ENCODE measurements at places on chromosomes 4 and X.

- DNase-seq, result no peak
Observed at GRCh38 chrX:34875204-34875603, 67.4 kb upstream of the FAM47B start.

DNA sequence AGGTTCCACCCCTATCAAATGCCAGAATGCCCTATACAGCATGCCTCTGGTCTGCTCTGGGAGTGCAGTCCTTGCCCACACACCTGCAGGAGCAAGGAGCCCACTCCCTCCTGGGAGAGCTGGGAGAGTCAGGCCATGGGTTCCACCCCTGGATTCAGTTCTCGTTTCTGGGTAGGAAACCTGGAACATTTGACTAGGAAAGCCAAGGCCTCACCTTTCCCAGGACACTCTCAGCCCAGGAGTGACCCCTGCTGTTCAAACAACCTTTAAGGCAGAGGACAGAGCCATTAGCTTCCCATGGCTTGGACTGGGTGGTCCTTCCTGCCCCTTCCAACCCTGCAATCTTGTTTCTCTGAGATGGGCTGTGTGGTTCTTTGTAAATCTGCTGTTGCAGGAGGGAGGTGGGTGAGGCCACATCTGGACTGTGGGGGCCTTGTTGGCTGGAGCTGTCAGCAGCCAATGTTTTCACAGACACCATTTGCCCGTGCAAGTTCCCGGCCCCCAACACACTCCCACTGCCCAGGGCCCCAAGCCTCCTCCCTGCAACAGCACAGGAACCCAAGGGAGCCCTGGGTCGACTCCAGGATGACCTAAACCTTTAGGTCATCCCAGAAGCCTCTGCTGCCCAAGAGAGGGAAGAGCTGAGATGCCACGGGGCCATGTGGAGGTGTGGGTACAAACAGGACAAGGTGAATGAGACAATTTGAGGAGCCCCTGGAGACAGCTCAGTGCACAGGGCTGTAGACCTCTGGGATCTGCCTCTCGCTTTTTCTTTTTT is 104.4 kb downstream of the PJA1 start:
- DNase-seq, result no peak

DNA sequence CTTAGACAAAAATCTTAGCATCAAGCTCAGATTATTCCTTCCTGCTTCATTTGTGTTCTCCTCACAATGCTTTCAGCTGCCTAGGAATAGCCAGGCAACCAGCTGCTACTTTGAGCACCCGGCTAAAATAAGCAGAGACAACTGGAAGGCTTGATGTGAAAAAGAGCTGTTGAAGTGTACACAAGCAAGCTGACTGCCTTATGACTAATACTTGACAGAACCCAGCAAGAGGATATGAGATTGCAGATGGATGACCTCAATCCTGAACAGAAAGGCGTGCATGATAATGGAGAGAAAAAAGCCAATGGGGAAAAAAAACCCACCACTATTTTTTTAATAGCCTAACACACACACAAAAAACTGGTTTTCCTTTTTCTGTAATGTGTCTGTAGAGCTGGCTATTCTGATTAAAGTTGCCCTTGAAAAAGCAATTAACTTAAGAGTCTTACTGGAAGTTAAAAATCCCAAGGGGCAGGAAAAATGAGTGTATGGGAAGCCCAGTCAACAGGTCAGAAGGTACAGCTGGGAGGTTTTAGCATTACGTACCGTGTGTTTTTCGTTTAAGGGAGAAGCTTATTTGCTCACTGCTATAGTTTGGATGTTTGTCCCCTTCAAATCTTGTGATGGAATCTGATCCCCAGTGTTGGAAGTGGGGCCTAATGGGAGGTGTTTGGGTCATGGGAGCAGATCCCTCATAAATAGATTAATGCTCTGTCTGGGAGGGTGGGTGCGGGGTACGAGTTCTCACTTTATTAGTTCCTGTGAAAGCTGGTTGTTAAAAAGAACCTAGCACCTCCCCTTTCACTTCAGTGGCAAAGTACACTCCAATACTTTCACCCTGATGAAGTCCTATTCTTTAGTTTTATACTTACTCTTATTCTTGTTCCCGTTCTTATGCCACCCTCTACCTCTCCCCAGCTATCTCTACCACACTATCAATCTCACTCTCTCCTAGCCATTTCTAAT is 37.1 kb upstream of the HERC6 start:
- DNase-seq, result no peak

- DNase-seq, result no peak
Observed at GRCh38 chr4:41600243-41600912, 62.4 kb downstream of the LIMCH1 start.

DNA sequence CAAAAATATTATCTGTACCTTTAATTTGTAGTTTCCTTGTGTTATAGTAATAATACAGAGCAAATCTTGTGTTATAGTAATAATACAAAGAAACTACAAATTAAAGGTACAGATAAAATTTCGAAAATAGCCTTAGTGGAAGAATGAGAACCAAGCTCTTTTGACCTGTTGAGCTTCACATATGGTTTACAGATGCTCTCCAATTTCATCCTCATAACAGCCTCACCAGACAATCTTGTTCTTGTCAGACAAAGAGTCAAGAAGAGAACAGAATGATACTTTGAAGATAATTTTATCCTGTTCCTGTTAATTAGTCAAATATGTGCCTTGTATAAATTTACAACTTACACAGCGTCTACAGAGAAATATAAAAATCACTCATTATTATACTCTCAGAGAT is 12.8 kb downstream of the ATXN3L start:
- no peak for DNase-seq

DNA sequence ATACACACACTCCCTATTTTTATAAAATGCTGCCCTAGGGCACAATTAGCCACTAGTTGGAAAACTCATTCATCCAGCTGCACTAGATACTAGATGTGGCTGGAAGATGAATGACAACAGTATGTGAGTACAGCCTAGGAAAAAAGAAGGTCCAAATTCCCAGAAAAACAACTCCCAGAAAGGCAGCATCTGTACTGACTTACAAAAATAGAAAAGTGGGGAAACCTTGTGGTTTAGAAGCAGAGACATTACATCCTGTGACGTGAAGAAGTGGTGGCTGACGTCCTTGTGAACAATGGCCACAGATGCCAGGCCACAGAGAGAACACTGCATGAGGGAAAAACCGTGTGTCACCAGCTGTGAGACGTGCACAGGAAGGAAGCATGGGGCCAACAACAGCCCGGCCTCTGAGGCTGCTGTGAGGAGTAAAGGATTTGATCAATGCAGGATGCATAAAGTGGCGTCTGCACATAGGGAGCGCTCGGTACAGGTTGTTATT is 81.2 kb downstream of the SPRY1 start:
- DNase-seq, result no peak

DNA sequence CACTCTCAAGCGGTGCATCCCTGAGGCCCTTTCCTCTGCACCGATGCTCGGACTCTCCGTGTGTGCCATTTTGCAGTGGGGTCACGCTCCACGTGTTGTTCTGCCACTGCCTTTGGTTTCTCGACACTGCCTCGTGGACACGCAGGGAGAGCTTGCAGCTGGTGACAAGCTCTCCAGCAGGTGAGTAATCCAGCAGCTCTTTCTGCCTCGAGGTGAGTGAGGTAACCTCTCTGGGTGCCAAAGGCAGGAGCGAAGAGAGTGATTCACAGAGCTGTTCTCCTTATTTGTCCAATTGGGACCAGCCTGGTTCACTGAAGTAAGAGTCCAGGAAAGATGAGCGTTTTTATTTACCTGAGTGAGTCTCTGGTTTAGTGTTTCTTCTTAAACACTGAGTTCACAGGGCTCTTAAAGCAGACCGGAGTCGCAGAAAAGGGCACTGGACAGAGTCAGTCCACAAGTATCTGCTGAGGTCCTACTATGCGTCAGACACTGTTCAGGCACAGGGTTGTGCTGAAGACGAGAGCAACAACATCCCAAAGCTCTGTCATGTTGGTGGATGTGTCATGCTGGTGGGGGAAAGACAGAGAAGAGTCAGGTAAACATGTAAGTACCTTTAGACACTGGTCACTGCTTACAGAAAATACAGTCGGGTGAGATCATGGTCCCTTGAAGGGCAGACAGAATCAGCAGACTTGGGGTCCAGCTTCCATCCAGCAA is 61.8 kb downstream of the FHDC1 start:
- no peak for DNase-seq

DNA sequence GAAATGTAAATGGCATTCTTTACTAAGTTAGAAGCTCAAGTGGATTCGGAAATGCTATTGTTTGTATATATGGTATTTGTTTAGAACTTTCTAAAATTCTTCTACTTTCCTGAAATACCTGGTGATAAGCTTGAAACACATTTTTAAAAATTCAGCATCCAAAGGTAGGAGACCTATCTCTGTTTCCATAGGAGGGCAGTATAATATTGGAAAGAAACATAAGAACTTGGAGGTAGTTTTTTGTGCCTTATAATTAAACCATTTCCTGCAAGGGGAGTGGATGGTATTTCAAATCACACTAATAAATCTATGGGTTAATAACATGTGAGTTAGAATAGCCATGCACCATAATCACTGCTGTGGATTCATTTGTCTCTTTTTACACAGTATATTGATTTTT is 217.4 kb upstream of the AADAT start:
- DNase-seq, result no peak

- DNase-seq, result no peak
Observed at GRCh38 chr4:69800599-69800998, 40.2 kb upstream of the SULT1B1 start.

DNA sequence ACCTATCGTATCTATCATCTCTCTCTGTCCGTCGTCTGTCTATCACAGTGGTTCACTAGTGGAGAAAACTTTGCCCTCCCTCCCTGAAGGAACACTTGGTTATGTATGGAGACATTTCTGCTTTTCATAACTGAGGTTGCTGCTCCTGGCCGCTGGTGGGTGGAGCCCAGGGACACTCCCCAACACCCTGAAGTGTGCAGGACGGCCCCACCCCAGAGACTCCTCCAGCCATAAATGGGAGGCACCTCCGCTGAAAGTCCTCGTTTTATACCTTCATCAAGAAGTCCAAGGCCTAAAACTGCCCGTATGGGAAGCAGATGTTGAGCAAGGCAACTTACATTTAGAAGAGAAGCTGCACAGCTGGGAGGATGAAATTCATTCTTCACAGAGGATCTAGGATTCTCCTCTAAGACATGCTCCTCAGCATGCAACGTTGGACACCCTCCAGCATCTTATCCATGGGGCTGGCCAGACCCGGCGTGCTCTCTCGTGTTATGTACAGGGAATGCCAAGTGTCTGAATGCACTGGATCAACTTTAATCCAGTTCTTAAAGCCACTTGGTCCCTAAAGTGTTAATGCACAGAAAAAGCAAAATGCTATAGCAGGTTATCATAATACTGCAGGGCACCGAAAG is 43.5 kb downstream of the PRKX start:
- DNase-seq, result no peak

DNA sequence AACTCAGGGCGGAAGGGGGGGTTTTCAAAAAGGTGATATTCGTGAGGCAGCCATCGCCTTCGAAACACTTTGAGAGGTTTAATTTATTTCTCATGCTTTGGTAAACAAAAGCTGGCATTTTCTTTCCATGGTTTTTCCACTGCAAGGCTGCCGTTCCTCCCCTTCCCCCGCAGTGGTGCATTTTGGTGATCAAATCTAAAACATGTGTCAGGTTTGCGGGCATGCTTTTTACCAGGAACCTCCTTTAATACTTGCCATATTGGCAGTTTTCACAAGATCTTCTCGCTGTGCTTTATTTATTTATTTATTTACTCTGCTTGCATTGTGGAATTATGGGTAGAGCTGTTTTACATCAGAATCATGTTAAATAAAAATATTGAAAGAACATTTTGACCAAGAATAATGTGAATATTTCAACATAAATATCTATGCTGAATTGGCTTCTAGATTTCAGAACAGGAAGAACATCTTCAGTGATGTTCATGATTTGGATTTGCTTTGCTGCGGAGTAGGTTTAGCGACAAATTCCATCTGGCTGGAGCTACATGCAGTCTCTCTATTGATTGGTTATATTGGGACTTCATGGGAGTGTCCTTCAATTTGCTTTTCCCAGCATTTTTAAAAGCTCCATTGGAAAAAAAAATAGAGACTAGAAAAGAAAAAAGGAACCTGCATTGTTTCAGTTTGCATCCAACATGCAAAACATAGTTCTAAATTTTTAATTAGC is 54.4 kb downstream of the STOX2 start:
- DNase-seq, result no peak

DNA sequence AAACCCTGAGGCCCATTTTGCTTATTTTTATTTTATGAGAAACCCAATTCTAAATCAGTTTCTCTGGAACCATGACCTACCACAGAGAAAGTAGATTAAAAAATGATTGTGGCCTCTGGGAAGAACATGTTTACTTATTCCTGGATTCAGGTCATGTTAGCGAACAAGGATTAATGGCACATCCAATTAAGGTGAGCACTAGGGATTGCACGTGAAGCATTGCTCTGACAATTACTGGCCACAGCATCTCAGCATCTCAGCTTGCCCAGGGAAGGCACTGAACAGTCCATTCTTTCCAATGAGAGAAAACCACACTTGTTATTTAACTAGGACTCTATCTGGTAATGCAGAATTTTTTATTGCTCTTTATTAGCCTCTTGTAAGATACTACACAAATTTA is 119.8 kb downstream of the ZNF330 start:
- no peak for DNase-seq

DNA sequence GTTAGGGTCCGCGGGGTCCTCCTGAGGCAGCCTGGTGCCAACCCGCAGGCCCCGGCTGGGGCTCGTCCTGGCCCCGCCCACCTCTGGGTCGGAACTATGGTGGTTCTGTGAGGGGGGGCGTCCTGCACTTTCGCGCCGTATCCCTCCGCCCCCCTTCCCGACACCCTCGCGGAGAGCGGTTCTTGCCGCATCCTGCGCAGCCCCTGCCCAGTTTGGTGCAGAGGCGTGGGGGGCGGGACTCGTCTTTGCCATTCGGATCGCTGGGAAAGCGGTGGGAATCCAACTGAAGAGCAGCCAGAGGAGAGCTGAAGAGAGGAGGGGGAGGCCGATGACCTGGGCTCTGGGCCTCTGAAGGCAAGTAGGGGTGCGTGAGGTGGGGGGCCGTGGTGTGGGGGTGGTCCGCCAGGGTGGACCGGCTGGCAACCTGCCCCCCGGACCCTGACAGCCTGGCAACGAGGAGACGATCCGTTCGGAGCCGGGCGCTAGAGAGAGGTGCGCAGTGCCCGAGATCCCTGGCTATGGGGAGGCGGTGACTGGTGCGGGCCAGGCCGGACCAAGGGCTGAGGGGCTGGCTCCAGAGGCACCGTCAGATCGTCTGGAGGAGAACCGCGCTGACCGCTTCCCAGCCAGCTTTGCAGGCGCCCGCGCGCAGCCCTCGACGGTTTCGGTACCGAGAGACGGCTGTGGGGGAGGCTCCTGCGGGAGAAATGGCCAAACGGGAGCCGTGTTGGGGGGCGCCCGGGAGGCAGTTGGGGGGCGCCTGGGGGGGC is at the start of gene GPRASP1:
GPRASP1 (plus strand) TSS at position 242 of the 770 bp plus-strand sequence. CDS start 2,431 bp downstream, outside the sequence.
- DNase-seq, result no peak

GRCh38 chr4:63155561-63155960 is 1253.7 kb downstream of the TECRL start:
- DNase-seq, result no peak

GRCh38 chr4:13704035-13704434 is 76.5 kb upstream of the BOD1L1 start:
- DNase-seq, result no peak

DNA sequence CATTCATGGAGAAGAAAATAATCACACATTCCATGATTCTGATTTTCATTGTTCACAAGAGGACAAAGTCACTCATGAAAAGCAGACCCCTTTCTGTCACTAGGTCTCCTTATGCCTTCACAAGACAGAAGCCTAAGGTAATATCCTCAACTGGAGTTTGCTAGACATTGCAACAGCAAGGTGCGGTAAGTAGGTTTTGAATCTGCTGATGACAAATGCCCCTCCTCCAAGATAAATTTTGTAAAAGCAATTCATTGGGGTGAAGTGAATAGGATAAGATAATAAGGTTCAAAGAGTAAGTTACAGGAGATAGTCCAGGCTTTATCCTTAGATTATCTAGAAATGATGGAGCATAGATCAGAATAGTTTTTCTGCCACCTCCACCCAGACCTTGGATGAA is 16.1 kb upstream of the CYP2U1 start:
- no peak for DNase-seq

Data from GM12878 (cell line).